Type B pancreatic cell (in vitro differentiated cells): ENCODE measurements at places on chromosomes 1 and 21.

GRCh38 chr1:179168536-179168935 lies 60.9 kb downstream of the ABL2 start:
- H3K36me3 ChIP-seq = peaks cover 9% of the 10 kb centered on the region
- H3K27me3 ChIP-seq = no peaks in the 10 kb centered on the region

GRCh38 chr21:31576428-31576827 lies 83.1 kb upstream of the SOD1 start:
- no peaks in the 10 kb centered on the region for H3K36me3 ChIP-seq
- H3K4me1 ChIP-seq = peaks cover 5% of the 10 kb centered on the region
- peaks cover 5% of the 10 kb centered on the region for H3K27me3 ChIP-seq
- no peak overlapping the region for H3K27ac ChIP-seq
- H3K4me3 ChIP-seq = no peak overlapping the region

DNA sequence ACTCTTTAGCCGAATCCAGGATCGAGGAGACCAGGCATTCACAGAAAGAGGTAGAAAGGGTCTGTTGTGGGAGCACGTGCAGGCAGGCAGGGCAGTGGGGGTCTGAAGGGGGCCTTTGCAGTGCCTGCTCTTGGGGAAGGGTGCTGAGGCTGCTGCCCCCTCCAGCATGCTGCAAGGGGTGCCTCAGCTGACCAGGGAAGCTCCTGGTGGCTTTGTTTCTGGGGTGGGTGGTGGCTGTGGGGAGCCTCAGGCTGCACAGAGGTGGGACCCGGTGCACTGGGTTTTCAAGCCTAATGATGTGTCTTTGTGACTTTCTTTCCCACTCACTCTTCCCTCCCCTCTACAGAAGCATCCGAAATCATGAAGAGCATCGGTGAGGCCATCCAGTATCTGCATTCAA lies 41.5 kb upstream of the IL19 start:
- H3K4me3 ChIP-seq = no peak overlapping the region
- peaks cover 3% of the 10 kb centered on the region for H3K4me1 ChIP-seq
- no peaks in the 10 kb centered on the region for H3K27me3 ChIP-seq
- no peak for DNase-seq

DNA sequence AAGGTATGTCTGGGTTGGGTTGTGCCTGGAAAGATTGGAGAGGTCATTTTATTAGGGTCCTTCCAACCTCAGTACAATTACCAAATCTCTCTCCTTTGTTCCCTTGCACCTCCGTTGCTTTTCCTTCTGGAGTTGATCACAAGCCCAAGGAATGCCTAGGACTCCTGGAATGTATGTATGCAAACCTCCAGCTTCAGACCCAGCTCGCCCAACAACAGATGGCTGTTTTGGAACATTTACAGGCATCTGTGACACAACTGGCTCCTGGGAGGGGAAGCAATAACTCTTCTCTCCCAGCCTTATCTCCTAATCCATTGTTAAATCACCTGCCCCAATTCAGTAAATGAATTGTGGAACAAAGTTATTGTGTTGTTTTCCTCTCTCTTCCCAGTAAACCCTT lies 8.3 kb downstream of the TSACC start:
- H3K4me1 ChIP-seq = no peaks in the 10 kb centered on the region
- H3K36me3 ChIP-seq = no peaks in the 10 kb centered on the region
- DNase-seq = no peak

GRCh38 chr1:36951292-36951750 lies 83.0 kb downstream of the GRIK3 start:
- no peaks in the 10 kb centered on the region for H3K36me3 ChIP-seq
- no peak overlapping the region for H3K27ac ChIP-seq
- no peak overlapping the region for H3K4me3 ChIP-seq
- H3K4me1 ChIP-seq = peaks cover 6% of the 10 kb centered on the region
- peaks cover 31% of the 10 kb centered on the region for H3K27me3 ChIP-seq

- H3K27me3 ChIP-seq = peaks cover 16% of the 10 kb centered on the region
- H3K4me1 ChIP-seq = no peaks in the 10 kb centered on the region
- no peak overlapping the region for H3K4me3 ChIP-seq
- H3K27ac ChIP-seq = no peak overlapping the region
Observed at GRCh38 chr1:93029317-93029716, 49.8 kb upstream of the MTF2 start.

DNA sequence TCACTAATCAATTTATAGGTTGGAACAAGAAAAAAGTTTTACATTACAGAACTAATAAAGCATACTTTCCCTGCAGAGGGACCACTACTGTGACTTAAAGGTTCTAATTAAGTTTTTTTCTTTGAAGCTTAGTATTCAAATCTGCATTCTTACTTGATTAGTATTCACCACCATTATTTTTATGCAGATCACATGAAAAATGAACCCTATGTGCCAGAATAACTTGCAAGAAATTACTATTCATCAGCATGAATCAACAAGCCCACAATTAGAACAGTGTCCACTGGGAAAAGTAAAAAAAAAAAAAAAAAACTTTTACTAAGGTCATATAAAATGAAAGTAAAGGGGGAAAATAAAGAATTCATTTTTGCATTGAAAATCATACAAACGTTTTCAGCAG lies 90.8 kb downstream of the SMYD3 start:
- H3K27ac ChIP-seq = no peak overlapping the region
- no peaks in the 10 kb centered on the region for H3K27me3 ChIP-seq
- no peak overlapping the region for H3K4me3 ChIP-seq
- no peaks in the 10 kb centered on the region for H3K4me1 ChIP-seq
- peaks cover 11% of the 10 kb centered on the region for H3K36me3 ChIP-seq
- DNase-seq = no peak

DNA sequence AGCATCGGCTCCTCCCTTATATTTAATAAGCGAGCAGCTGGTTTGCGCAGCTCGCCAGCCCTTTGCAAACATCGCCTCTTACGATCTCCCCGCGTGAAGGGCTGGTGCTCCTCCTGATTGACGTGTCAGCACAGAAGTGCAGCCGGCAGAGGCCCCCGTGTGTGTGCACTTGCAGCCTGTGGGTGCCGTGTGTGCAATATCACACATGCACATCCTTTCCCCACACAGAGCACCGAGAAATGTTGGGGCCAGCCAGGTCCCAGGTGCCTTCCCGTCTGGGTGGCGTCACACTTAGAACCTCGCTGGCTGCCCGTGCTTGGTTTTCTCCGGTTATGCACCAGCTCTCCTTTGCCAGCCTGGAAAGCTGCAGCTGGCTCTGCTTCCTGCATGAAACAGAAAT lies 126.6 kb upstream of the AJAP1 start:
- peaks cover 4% of the 10 kb centered on the region for H3K4me1 ChIP-seq
- peaks cover 22% of the 10 kb centered on the region for H3K27me3 ChIP-seq
- DNase-seq = no peak
- no peak overlapping the region for H3K27ac ChIP-seq
- H3K36me3 ChIP-seq = no peaks in the 10 kb centered on the region
- no peak overlapping the region for H3K4me3 ChIP-seq

DNA sequence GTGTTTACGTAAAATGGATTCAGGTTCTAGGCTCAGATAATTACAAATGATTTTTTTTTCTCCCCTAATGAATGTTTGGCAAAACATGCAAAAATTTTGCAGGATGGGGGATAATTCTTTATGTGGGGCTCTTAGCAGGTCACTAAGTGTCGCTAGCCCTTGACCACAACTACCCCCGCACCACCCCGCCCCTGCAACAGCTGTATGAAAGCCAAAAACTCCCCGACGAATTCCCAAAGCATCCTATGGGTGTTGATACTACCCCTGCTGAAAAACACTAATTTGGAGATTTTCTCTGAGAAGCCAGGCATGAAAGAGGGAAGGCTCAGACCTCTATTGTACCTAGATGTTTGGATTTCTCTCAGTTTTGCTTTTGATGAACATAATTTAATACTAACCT lies 243.0 kb downstream of the TRABD2B start:
- DNase-seq = peak; percentile 16
- peaks cover 30% of the 10 kb centered on the region for H3K4me1 ChIP-seq
- no peak overlapping the region for H3K4me3 ChIP-seq
- H3K27ac ChIP-seq = no peak overlapping the region
- peaks cover 6% of the 10 kb centered on the region for H3K27me3 ChIP-seq

DNA sequence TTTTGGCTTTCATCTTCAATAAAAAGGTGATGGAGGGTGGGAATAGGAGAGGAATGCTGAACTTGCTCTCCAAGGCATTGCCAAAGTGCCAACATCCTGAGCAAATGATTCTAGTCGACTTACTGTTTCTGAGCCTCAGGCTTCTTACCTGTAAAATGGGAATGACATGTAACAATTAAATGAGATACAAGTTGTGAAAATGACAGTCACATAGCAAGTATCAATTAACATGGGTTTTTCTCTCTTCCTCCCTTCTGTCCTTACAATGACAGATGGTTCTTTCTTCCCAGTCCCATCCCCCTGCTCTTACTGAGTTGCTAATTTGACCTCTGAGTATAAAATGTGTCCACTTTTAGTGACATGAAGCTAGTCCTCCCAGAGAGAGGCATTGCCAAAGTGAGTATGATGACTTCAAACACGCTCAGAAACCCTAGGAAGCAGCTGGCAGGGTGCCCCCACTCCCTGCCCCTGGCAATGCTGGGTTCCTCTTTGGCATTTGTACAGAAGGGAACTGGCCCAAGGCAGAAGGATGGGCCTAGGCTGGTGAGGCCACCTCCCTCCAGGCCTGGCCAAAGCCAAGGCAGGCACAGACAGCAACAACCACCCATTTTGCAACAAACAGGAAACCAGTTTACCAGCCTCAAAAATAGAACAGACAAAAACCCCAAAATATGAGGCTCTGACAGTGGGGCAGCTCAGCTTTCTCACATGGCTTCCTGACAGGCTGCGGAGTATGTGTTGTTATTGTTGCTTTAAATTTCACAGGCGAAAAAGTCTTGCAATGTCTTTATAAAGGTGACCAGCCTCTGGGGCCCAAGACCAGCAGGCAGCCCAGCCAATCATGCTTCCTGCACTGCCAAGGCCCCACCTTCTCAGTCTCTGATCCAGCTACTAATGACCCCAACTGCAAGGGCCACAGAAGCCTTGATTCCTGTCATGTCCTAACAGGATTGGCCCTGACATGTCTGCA lies 115.9 kb downstream of the HIVEP3 start:
- no peak overlapping the region for H3K27ac ChIP-seq
- no peaks in the 10 kb centered on the region for H3K36me3 ChIP-seq
- no peak overlapping the region for H3K4me3 ChIP-seq
- no peaks in the 10 kb centered on the region for H3K4me1 ChIP-seq
- no peaks in the 10 kb centered on the region for H3K27me3 ChIP-seq
- DNase-seq = no peak

- DNase-seq = peak; percentile 58
- H3K27ac ChIP-seq = no peak overlapping the region
- no peak overlapping the region for H3K4me3 ChIP-seq
- no peaks in the 10 kb centered on the region for H3K4me1 ChIP-seq
- no peaks in the 10 kb centered on the region for H3K27me3 ChIP-seq
Observed at GRCh38 chr1:228334226-228334935, 72.3 kb downstream of the TRIM11 start.

DNA sequence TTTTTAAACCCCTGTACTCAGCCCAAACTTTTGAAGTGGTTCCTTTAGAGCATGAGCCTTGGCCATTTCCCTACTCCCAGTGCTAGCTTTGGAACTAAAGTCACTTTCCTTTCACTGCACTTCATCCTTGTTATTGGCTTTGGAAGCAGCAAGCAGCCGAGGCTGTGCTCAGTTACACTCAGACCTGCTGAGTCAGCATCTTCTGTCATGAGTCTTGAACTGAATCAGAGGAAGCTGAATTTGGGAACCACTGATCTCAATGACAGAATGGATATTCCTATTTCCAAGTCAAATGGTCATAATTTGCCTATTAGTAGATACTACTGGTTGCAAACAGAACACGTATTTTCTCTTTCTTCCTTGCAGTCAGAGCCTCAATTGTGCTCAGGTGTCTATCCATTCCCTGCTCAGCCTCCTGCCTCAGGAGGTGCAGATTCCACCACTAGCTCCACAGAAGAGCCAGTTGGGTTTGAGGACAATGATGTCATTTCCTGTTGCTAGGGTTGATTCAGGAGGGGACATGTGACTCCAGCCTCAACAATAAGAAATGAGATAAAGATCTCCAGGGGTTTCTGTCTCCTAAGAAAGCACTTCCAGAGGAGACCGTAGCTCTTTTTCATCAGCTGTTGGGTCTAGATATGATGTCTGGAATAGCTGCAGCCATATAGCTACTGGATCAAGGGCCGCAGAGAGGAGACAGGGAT lies 44.9 kb upstream of the NTPCR start:
- no peak for DNase-seq
- no peak overlapping the region for H3K27ac ChIP-seq
- no peak overlapping the region for H3K4me3 ChIP-seq
- peaks cover 19% of the 10 kb centered on the region for H3K4me1 ChIP-seq

GRCh38 chr1:61864489-61864888 lies 122.2 kb downstream of the PATJ start:
- no peaks in the 10 kb centered on the region for H3K4me1 ChIP-seq
- DNase-seq = no peak
- no peak overlapping the region for H3K27ac ChIP-seq

DNA sequence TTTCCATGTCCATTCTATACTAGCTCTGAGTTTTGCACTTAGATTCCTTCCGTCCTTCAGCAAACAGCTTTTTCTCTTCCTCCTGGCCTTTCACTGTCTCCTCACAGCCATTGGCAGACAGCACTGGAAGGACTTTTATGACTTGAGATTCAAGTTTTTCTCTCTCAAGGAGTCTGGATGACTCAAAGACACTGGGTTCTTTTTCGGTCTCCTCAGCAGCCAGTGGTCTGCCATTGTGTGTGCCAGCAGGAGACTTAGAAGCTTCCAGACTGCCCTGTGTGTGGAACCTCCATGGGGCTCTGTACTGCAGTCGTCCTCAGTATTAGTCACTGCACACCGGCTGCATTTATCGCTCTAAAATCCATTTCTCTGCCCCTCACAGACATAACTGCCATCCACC lies 30.5 kb downstream of the NTNG1 start:
- H3K4me1 ChIP-seq = peaks cover 9% of the 10 kb centered on the region
- H3K36me3 ChIP-seq = no peaks in the 10 kb centered on the region
- H3K4me3 ChIP-seq = no peak overlapping the region
- no peak overlapping the region for H3K27ac ChIP-seq
- H3K27me3 ChIP-seq = no peaks in the 10 kb centered on the region
- no peak for DNase-seq

DNA sequence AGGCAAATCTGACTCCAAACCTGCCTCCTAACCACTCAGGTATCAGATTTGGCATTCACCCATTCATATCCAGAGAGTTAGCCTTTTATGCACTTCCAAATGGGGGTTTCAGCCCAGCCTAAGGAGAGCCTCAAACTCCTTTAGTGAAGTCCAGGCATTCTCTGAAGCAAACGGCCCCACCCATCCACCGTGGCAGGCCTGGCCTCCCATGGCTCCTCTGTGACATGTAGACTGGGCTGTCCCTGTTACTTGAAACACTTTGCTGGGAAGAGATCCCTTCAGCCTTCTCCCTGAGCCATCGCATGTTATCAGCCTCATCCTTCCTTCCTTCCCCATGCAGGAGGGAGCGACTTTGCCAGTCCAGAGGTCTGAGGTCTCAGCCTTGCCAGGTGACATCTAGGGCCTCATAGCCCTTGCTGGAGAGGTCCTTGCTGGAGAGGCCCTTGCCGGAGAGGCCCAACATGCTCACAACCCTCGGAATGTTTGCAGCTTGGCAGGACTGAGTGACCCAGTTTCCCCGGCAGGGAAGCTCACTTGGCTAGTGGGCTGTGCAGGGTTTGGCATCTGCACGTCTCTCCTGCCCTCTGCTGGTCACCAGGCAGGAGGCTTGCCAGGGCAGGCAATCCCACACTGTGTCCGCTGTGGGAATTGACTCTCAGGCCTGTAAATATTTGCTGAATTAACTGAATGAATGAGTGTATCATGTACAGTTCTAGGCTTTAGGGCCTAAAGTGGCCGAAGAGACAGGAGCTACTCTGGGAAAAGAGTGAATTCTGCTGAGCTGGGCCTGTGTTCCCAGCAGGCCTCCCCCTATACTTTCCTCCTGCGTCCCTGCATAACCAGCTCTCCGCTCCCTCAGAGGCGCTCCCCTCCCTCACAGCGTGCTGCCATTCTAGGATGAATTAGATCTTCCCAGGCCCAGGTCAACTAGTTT lies 26.7 kb upstream of the RBM15 start:
- H3K27me3 ChIP-seq = peaks cover 35% of the 10 kb centered on the region
- no peak overlapping the region for H3K27ac ChIP-seq
- H3K36me3 ChIP-seq = no peaks in the 10 kb centered on the region
- peaks cover 27% of the 10 kb centered on the region for H3K4me1 ChIP-seq
- peak; percentile 77 for DNase-seq
- no peak overlapping the region for H3K4me3 ChIP-seq
